ENCODE measurements at places on chromosomes 4 and X.

DNA sequence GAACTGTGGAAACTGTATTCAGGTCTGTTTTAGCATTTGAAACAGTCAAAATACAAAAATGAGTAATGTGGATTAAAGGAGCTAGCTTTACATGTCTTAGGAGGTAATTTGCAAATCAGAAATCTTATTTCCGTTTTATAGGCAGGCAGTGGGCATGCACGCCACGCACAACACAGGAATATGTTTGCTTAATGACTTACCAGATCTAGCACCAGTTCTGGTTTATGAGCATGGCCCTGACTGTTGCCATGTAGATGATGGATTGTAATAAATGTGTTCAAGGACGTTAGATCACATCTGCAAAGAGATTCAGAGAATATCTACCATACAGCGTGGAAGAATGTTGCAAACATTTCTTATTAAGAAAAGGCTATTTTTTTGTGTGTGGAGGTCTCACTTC lies 344.5 kb upstream of the NR3C2 start:
- no peak for DNase-seq

GRCh38 chr4:41144812-41145211 lies 69.5 kb downstream of the APBB2 start:
- no peak for DNase-seq

GRCh38 chr4:173685831-173686210 lies 155.8 kb upstream of the HAND2 start:
- no peak for DNase-seq

DNA sequence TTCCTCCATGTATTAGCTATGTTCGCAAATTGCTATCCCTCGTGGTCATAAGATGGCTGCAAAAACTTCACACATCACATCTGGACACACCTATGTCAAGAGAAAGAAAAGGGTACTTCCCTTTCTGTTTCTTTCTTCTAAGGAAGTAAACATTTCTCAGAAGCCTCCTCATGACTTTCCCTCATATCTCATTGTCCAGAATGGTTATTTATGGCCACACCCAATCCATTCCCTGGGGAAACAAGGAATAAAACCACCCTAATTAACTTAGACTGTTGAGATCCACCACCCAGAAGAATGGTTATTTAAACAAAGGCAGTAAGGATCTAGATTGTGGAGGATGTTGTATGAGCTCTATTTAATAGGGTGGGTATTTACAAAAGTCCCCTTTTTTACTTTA lies 160.8 kb upstream of the LNX1 start:
- DNase-seq = no peak

- DNase-seq = no peak
Observed at GRCh38 chr4:185811509-185812364, at the start of gene SORBS2. SORBS2 (minus strand) TSS chr4:185812194; CDS start chr4:185690571, 121,623 bp downstream.

GRCh38 chr4:85725721-85726170 lies 250.8 kb downstream of the ARHGAP24 start:
- no peak for DNase-seq

DNA sequence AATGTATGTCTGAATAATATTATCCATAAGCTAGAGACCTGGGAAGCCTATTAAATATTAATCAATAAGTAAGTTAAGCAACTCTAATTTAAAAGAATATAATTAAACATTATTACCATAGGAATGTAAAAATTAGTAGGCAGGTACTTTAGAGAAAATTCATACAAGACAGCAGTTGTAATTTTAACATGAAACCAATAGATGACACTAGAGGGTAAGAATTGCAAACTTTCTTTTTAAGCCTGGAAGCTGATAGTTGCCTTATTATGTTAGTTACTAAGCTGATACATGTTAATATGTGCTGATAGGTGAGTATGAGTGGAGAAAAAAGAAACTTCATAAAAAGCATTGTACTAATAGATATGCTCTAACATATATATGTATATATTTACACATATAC lies 1157.4 kb downstream of the FAM133A start:
- no peak for DNase-seq

GRCh38 chr4:138761638-138762220 lies 253.9 kb upstream of the NOCT start:
- DNase-seq = no peak

- DNase-seq = no peak
Observed at GRCh38 chr4:99653916-99654315, 3.7 kb downstream of the C4orf54 start.
